ENCODE measurements at places on chromosomes 4 and X.

DNA sequence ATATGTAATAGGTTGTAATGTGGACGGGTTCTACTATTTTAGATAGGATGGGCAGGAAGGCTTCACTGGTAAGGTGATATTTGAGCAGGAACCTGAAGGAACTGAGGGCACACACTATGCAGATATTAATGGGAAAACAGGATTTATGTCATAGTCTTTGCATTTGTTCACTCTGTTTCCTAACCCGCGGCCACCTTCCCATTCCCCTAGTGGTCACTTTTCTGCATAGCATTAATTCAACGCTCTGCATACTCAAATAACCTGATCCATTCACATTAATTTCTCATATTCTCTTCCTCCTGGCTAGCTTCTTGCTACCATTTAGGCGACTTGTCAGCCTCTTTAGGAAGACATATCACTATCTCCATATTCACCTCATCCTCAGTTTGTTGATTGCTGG is 61.5 kb downstream of the GSPT2 start:
- no peaks in the 10 kb centered on the region for H3K27me3 ChIP-seq
- H3K27ac ChIP-seq: no peak overlapping the region
- H3K4me3 ChIP-seq: no peak overlapping the region
- no peak for DNase-seq
- peaks cover 24% of the 10 kb centered on the region for H3K4me1 ChIP-seq
- H3K36me3 ChIP-seq: peaks cover 6% of the 10 kb centered on the region

GRCh38 chr4:38082424-38083385 is 122.5 kb downstream of the PTTG2 start:
- H3K4me3 ChIP-seq: no peak overlapping the region
- DNase-seq: no peak
- peaks cover 16% of the 10 kb centered on the region for H3K4me1 ChIP-seq
- no peaks in the 10 kb centered on the region for H3K27me3 ChIP-seq
- H3K27ac ChIP-seq: peak overlapping the region; percentile 69
- peaks cover 29% of the 10 kb centered on the region for H3K36me3 ChIP-seq

GRCh38 chrX:24260842-24261550 is 52.9 kb downstream of the SUPT20HL2 start:
- peak overlapping the region; percentile 79 for H3K27ac ChIP-seq
- H3K4me3 ChIP-seq: no peak overlapping the region
- peaks cover 29% of the 10 kb centered on the region for H3K4me1 ChIP-seq
- peak; percentile 41 for DNase-seq
- H3K36me3 ChIP-seq: no peaks in the 10 kb centered on the region

DNA sequence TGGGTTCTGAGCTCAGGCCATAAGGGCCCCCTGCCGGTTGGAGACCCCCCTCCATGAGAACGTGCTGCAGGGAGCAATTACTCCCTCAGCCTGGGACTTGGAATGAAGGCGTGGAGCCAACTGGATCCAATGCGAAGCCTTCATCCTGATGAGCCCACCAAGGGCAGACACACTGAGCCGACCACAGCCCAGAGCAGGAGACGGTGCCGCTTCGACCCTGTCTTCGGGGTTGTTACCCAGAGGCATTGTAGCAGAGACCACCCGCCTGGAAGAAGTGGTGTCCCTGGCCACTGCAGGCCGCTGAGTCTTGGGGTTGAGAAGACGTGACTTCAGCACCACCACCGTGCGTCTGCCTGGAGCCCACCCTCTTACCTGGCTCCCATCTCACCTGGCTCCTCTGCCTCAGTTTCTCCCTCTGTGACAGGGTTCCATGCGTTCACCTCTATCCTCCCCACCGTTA is 7.0 kb upstream of the NKX1-1 start:
- peaks cover 38% of the 10 kb centered on the region for H3K27me3 ChIP-seq
- H3K27ac ChIP-seq: no peak overlapping the region
- no peak for DNase-seq
- H3K36me3 ChIP-seq: peaks cover 2% of the 10 kb centered on the region
- H3K4me3 ChIP-seq: no peak overlapping the region
- peaks cover 3% of the 10 kb centered on the region for H3K4me1 ChIP-seq

- H3K27ac ChIP-seq: no peak overlapping the region
- no peaks in the 10 kb centered on the region for H3K4me1 ChIP-seq
- no peak for DNase-seq
- no peaks in the 10 kb centered on the region for H3K36me3 ChIP-seq
Measured at GRCh38 chr4:181254771-181255170, 988.4 kb upstream of the TENM3 start.

DNA sequence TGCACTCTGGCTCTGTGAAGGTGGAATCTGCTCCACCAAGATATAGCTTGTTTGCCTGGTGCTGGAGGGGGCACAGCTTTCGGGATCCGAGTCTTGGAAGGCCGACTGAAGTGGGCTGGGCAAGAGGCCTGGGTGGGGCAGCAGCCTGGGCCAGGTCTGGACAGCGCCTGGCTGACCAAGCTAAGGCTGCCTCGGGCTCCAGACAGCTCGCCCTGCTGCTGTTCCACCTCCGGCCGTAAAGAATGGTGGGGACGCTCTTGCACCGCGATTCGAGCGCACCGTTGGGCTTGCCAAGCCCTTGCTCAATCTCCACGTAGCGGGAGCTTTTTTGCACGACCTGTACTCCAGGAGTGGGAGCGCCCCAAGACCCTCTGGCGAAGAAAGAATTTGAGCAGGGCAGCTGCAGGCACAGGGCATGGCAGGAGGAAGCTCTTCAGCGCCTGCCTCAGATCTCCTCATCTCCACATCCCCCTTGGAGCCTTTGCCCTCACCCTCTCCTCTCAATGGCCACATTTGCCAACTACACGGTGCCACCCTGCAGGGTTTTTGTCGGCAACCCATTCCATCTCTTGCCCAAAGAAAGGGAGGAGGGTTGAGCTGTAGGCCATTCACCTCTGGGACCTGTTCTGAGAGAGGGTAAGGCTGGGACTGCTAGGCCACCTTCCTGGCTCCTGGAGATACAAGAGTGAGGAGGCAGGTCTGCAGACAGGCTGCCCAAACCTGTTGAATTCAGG is 18.9 kb downstream of the CNGA2 start:
- H3K4me1 ChIP-seq: no peaks in the 10 kb centered on the region
- H3K4me3 ChIP-seq: no peak overlapping the region
- peak; percentile 7 for DNase-seq

DNA sequence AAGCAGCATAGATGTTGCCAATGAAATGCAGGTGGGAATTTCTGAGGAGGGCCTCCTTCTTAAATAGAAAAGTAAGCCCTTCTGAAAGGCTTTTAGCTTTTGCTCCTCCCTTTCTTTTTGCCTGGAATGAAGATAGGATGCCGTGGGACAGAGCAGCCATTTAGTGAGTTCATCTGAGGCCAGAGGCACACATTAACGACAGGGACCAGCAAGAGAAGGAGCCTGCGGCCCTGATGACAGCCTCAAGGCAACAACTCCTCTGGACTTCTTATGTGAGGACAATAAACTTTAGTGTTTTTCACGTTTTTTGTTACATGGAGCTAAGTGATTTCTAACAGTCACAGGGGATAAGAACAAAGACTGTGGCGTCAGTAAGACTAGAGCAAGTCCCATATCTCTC is 1.1 kb upstream of the BDH2 start:
- no peaks in the 10 kb centered on the region for H3K27me3 ChIP-seq
- H3K4me3 ChIP-seq: no peak overlapping the region
- no peak overlapping the region for H3K27ac ChIP-seq

DNA sequence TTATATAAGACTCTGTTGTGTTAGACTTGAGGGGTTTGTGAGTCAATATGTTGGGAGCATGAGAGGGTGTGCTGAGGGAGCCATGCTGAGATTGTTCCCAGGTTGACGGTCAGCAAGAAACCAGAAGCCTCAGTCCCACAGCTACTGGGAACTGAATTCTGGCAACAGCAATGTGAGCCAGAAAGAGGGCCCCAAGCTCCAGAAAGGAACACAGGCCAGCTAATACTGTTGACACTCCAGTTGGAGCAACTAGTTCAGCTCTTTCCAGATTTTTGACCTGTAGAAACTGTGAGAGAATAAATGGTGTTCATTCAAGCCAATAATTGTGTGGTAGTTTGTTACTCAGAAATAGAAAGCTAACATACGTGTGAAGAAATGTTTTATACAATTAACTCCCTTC is 17.1 kb downstream of the ADH1A start:
- H3K27me3 ChIP-seq: no peaks in the 10 kb centered on the region
- no peaks in the 10 kb centered on the region for H3K4me1 ChIP-seq
- H3K36me3 ChIP-seq: no peaks in the 10 kb centered on the region
- no peak overlapping the region for H3K4me3 ChIP-seq
- DNase-seq: no peak

DNA sequence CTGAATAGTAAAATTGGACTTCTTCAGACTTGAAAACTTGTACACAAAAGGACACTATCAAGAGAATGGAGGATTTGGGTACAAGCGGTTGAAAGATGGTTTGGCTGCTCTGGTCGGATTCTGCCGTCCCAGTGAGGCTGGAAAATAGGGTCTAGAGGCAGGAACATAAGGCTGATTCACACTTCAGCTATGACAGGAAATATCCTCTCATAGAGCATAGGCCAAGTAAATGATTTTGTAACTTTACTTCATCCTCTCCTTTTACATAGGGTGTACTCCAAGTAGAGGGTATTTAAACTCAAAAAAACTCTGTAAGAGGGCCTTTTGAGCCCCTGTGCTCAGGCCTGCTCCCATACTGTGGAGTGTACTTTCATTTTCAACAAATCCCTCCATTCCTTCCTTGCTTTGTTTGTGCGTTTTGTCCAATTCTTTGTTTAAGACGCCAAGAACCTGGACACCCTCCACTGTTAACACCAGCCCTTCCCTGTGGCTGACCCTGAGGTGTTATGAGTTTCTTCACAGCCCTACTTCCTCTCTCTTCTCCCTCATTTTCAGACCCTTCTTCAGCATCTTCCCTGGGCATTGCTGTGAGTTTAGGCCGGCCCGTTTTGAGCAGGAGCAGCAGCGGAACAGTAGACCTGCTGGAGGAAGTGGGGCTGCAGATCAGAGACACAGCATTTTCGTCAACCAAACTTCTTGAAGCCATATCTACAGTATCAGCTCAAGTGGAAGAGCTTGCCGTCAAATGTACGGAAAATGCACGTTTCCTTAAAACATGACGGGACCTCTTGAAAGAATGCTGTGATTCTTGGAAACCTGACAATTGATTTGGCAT is 7.2 kb downstream of the PGAM4 start:
- peak overlapping the region; percentile 92 for H3K27ac ChIP-seq
- peaks cover 34% of the 10 kb centered on the region for H3K36me3 ChIP-seq
- H3K27me3 ChIP-seq: no peaks in the 10 kb centered on the region
- peak overlapping the region; percentile 67 for H3K4me3 ChIP-seq
- peak; percentile 17 for DNase-seq

DNA sequence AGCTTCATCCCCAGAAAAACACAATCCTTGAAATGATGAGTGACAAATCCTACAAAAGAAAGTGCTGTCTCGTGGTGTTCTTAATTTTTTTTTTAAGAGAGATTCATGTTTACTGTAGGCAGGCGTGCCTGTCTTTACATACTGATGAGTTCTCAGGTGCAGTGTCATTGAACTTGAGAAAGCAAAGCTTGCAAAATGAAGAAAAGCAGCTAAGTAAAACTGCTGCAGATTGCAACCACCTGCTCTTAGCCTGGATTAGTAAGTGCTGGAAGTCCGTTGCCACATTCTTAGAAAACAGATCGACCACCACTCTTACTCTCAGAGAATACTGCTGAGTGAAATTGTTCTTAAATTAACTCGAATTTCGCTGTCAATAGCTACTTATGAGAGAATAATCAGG is 854.6 kb downstream of the TRIML1 start:
- no peaks in the 10 kb centered on the region for H3K27me3 ChIP-seq
- H3K27ac ChIP-seq: no peak overlapping the region
- H3K36me3 ChIP-seq: no peaks in the 10 kb centered on the region

DNA sequence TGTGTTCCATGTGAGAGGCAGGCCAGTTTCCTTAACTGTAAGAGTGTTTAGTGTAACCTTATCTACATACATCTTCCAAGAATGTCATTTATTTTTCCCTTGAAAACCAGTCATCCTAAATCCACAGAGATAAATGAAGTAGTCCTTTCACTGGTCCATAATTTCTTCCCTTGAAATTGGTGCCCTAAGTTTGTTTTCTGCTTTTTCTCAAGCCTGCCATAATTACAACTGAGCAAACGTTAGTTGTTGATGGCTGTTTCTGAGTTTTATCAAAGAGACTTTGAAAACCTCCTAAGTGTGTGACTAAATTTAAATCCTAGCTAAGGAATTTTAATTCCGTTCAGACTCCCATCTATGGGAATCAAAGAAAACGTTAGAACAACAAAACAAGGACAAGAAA is 3.6 kb upstream of the TDO2 start:
- no peak overlapping the region for H3K4me3 ChIP-seq
- no peaks in the 10 kb centered on the region for H3K4me1 ChIP-seq
- peaks cover 13% of the 10 kb centered on the region for H3K27me3 ChIP-seq
- no peaks in the 10 kb centered on the region for H3K36me3 ChIP-seq
- no peak overlapping the region for H3K27ac ChIP-seq

DNA sequence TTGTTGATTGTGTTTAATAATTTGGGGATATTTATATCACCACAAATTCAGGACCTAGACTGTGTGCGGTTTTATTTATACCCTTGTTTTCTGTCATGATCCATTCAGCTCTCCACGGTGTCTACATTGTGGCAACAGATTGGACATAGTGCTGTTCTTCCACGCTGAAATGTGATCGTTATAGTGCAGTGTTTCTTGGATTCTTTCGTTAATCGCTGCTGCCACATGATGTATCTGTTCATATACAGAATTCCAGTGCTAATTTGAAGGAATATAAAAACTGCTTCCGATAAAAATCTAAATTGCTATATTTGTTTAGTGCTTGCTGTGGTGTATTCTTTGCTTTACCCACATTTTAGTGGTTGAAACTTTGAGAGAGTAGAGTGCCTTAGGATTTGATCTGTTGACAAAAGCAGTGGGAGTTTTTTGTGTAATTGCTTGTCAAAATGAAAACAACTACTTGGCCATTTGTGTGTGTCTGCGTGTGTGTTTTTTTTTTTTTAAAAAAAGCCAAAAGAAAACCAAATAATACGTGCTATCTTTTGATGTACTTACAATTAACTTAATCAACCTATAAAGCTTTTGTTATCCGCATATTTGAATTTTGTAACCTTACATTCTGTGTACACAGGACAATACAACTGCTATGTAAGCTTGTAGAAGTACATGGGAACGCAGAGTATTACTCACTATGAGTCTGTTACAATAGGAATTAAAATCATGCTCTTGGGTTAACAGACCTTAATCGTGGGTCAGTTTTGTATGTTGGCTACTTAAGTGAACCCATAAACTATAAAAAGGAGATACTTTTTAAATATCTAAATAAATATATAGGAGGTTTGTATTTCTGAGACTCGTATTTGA is 353.3 kb downstream of the ARHGAP24 start:
- no peaks in the 10 kb centered on the region for H3K4me1 ChIP-seq
- no peaks in the 10 kb centered on the region for H3K27me3 ChIP-seq
- no peaks in the 10 kb centered on the region for H3K36me3 ChIP-seq
- DNase-seq: no peak
- no peak overlapping the region for H3K27ac ChIP-seq
- H3K4me3 ChIP-seq: no peak overlapping the region

- no peaks in the 10 kb centered on the region for H3K4me1 ChIP-seq
- no peak for DNase-seq
- H3K27ac ChIP-seq: no peak overlapping the region
- no peaks in the 10 kb centered on the region for H3K27me3 ChIP-seq
- no peaks in the 10 kb centered on the region for H3K36me3 ChIP-seq
Measured at GRCh38 chr4:180203349-180203748, 2039.9 kb upstream of the TENM3 start.
